ENCODE measurements at places on chromosomes 5 and 9.

DNA sequence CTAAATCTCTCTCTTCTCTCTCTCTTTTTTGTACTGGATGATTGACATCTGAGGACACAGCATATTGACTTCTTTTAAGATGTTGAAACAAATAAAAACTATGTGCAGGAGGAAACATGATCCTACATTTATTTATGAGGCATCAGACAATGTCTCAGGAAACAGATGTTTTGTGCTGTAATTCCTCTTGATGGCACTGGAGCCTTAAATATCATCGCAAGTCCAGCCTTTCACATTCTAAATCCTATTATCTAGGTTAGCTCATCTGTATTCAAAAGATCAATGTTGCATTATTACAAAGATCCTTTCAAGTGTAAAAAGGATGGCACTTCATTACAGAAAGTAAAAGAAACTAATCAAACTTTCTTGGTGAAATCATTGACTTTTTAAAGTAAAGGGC, 63.9 kb downstream of the MAT2B start:
- no peak for DNase-seq

DNA sequence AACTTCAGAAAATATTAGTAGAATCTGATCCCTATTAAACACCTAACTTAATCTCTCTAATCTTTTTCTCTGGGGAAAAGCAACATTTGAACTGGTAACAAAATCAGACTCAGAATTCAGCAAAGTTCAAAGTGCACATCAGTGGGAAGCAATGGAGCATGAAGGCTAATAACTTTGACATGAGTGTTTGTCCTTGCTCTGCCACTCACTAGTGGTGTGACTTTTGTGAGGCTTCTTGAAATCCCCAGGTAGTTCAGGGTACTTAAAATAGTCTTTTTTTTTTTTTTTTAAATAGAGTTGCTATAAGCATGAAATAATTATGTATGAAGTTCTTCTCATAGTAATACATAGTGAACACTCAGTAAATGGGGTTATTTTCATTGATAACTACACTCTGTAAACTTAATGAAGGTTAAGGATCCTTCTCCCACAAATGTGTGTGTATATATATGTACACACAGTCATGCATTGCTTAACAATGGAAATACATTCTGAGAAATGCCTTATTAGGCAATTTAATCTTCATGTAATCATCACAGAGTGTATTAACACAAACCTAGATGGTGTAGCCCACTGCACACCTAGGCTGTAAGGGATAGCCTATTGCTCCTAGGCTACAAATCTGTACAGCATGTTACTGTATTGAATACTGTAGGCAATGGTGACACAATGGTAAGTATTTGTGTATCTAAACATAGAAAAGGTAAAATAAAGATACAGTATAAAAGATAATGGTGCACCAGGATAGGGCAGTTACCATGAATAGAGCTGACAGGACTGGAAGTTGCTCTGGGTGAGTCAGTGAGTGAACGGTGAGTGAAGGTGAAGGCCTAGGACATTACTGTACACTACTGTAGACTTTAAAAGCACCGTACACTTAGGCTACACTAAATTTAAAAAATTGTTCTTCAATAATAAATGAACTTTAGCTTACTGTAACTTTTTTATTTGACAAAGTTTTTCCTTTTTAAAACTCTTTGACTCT, 73.3 kb upstream of the HMHB1 start:
- no peak for DNase-seq

- no peak for DNase-seq
Observed at GRCh38 chr5:52448111-52448510, 339.6 kb upstream of the ITGA1 start.

GRCh38 chr5:157219491-157220271, 39.0 kb downstream of the ITK start:
- DNase-seq, result no peak

GRCh38 chr5:153816870-153817269, 221.8 kb downstream of the FAM114A2 start:
- no peak for DNase-seq

DNA sequence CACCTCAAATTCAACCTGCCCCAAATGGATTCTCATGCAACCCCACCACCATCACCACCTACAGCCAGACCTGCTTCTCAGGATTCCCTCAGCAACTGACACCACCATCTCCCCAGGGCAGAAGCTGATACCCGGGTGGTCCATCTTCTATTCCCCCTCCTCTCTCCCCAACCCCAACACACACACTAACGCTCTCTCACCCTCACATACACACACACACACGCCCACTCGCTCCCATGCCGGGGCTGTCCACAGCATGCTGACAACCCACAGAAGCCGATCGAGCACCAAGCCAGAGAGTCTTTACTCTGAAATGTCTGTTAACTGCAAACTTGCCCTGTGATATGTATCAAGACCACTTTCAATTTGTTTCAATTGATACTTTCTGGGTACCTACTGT, 28.4 kb downstream of the B4GALT1 start:
- no peak for DNase-seq

DNA sequence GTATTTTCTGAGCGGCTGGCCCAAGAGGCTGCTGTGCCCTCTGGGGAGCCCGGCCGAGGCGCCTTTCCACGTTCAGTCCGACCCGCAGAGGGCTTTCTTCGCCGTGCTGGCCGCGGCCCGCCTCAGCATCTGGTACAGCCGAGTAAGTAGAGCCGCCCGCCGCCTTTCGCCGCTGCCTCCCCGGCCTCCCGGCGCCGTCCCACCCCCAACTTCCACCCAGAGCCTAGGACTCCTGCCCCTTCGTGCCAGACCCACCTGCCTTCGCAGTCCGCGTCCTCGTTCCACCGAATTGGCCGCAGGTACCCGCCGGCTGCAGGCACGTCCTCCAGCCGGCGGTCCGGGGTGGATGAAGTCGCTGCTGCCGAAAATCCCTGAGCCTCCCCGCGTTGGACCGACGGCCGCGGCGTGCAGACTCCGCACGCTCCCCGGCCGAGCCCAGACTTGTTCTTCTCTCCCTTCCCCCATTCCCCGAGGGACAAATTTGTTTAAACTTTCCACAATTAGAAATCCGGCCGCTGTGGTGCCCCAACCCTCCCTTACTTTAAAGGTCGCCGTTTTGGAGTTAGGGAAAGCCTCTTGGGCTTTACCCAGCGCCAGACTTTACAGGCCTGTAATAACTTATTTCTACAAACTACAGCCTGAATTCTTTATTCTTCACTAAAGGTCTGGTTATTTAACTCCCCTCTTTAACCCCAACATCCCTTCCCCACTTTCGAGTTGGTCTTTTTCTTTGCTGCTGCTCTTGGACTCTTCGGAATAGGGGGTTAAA, 589 bp downstream of the RIC1 start:
- DNase-seq, result no peak

DNA sequence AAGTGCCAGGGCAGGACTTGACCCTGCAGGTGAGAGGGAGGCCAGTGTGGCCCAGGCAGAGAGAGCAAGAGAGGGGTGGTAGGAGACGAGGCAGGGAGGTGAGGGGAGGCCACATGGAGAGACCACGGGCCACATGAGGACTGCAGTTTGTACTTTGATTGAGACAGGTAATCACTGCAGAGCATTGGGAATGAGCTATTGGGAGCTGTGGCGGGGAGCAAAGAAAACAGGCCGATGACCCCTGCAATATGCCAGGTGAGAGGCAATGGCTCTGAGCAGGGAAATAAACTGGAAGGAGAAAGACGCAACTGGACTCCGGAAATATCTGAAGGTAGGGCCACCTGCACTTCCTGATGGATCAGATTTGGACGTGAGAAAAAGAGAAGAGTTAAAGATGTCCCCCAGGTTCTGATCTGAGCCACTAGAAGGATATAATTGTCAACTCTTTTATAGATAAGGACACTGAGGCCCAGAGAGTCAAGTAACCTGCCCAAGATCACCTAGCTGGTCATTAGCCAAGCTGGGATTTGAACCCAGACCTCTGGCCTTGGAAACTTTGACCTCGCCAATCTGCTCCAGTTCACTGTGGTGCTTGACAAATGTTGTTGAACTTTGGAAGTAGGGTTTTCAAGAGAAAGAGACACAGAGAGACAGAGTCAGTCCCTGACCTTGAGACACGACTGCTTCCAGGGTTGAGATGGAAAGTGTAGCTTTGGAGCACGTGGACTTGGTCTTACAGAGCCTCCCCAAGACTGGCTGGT, 42.3 kb downstream of the DUSP1 start:
- DNase-seq, result no peak

- no peak for DNase-seq
Observed at GRCh38 chr9:120152295-120152694, 427.7 kb downstream of the CDK5RAP2 start.

DNA sequence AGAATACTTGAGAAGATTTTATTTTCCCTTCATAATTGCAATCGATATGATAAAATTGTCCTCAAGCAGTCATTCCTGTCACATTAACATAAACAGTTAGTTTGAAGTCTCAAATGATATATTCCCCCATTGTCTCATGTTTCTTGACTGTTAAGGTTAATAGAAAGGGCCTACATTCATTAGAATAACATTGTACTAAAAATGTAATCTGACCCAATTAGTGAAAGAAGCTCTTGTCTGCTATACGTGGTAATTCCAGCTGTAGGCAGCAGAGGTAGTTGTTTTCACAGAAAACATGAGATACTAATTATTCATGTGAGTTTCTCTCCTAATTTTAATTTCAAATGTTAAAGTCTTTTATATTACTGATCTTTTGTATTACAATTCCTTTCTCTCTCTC, 25.9 kb upstream of the AP3B1 start:
- no peak for DNase-seq

DNA sequence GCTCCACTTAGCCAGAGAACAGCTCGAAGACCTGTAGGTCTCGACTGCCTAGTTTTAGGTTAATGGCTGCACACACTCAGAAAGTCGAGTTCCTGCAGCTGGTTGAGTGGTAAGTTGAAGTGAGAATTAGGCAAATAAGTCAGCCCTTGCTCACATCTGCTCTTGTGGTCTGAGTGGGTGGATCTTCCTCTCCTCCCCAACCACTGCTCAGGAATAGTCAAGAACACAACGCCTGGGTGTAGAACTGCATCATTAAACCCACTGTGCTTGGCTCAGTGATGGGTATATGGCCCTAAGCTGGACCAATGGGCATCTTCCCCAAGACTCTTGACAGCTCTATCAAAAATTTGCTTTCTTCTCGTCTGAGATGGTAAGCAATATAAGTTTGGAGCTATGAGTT, 20.9 kb upstream of the ADAM19 start:
- DNase-seq, result no peak

DNA sequence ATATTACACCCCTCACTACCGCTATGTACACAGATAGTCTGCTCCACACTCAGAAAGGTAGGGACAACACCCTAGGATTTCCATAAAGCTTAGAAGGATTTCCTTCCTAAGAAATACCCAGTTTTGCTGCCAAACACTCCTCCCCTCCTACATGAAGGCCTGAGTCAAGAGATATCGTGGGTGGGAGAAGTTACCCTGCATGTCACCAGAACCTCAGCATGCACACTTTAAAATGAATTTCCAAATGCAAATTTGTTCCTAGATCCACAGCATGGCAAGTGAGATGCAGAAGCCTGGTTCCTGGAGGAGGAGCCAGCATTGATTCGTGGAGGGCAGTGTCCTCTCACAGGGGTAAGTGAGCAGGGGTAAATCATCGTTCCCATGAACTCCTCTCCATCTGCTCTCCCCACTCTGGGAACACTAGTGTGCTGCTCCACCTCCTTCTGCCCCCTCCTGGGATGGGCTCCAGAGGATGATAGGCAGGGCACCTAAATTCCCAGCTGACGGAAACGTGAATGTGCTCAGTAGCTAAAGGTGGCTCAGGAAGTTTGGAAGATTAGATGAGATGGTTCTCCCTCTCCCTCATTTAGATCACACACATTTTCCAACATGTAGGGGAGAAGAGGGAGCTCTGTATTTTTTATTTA, 76.7 kb downstream of the PDE4D start:
- no peak for DNase-seq

DNA sequence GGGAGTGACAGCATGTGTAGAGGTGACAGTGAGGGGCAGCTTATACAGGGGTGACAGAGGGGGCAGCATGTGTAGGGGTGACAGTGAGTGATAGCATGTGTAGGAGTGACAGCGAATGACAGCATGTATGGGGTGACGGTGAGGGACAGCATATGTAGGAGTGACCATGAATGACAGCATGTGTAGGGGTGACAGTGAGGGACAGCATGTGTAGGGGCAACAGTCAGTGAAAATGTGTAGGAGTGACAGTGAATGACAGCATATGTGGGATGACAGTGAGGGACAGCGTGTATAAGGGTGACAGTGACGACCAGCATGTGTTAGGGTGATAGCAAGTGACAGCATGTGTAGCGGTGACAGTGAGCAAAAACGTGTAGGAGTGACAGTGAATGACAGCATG, 9.4 kb upstream of the GAPT start:
- no peak for DNase-seq

GRCh38 chr5:134252671-134253070, 26.8 kb upstream of the PPP2CA start:
- DNase-seq, result no peak

- no peak for DNase-seq
Observed at GRCh38 chr5:14355391-14355790, 212.2 kb downstream of the TRIO start.

DNA sequence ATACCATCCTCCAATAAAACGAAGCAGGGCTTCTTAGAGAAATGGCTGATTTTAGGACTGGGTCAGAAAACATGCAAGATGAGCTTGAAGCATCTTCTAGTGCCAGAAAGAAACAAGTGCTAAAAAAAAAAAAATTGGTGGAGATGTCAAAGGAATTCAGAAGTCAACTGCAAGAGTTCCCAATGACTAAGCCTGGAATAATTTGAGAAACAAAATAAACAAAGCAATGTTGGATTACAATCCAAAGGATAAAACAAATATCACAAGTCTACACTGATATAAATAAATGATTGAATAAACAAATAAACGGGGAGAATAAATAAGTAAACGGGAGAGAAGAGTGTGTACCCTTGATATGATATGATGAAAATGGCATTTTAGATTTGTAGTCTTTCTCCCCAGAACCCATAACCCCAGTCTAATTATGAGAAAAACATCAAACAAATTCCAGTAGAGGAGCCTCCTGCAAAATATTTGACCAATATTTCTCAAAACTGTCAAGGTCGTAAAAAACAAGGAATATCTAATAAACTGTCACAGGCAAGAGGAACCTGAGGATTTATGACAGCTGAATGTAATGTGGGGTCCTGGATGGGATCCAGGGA, 63.5 kb upstream of the CCL21 start:
- DNase-seq, result no peak
